Activated CD8-positive, alpha-beta memory T cell treated with anti-CD3 and anti-CD28 coated beads for 1 hour (primary cell): ENCODE measurements at places on chromosomes 4 and X.

- DNase-seq, result no peak
These were observed 104.5 kb upstream of the NAP1L5 start for GRCh38 chr4:88802138-88802537.

DNA sequence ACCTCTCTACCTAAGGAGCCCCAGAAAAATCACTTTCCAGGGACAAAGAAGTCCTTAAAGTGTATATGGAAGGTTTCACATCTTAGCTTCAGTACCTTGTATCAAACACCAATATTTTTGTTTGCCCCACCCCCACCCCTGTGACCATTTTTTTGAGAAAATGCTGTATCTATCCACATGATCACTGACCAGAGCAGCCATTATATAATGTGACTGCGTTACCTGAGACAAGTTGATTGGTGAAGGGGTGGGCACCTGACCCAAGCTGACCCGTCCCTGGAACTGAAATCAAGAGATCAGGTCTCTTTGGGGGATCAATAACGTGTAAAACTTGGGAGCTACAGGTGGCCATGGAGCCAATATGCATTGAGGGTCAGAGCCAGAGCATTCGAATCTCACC, 10.7 kb downstream of the TIFA start:
- DNase-seq, result no peak

- no peak for DNase-seq
These were observed 15.8 kb downstream of the MAOB start for GRCh38 chrX:43866423-43866822.

GRCh38 chr4:16730522-16731205, 167.8 kb downstream of the LDB2 start:
- DNase-seq, result no peak

DNA sequence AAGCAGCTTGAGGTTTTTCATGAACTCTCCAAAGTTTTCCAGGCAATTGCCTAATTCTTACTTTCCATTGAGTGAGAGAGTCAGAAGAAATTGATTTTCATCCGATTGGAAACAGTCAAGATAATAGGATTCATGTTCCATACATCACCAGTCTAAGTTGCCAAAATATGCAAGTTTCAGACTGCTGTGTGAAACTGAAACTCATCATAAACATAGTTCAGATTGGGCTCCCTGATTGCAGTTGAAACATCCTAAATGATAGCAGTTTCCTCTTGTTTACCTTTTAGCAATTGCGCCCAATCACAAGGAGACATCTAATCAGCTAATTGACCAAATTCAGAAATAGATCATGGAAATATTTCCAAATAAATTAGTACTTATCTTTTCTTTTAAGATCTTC, 56.8 kb downstream of the SPANXN4 start:
- no peak for DNase-seq

GRCh38 chrX:119753001-119753400, 5.4 kb upstream of the SOWAHD start:
- no peak for DNase-seq

DNA sequence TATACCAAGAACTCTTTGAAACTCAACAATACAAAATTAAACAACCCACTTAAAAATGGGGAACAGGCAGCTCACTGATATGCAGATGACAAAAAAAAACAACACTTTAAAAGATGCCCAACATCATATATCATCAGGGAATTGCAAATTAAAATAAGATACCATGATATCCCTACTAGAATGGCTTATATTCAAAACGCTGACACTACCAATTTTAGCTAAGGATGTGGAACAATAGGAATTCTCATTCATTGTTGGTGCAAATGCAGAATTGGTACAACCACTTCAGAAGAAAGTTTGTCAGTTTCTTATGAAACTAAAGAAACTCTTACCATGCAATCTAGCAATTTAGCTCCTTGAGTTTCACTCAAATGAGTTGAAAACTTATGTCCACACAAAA, 259.0 kb upstream of the HS3ST1 start:
- no peak for DNase-seq

DNA sequence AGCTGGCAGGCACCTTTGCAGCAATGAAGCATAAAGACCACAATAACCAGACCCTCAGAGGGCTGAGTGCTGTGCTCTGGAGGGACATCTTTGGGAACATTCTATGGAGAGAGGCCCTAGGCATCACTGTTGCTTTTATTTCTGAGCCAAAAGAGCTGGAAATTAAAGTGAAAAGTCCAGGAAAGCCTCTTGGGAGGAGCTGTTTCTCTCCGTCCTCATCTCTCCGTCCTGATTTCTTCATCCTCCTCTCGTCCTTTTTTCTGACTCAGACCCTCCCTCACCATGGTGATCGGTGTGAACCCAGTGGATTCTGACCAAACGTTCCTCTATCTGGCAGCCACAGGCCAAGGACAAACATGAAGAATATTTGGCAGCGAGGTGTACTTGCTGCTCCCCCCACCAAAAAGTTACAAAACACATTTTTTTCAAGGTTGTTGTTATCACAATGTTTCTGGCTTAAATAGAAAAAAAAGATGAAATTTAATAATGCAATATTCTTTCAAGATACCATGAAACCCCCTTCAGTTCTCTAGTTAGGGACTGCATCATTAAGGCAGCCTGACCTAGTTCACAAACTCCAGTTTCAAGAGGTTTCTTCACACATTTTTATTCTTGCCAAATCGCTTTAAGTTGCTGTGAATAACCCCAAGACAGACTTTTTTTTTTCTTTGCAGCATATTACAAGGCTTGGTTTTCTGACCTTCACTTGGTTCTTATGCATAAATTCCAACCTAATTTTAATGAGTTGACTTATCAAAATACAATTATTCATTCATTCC, 80.2 kb downstream of the SCD5 start:
- no peak for DNase-seq

GRCh38 chrX:13721371-13721770, 13.0 kb downstream of the TRAPPC2 start:
- DNase-seq, result no peak

- DNase-seq, result no peak
These were observed 14.9 kb upstream of the UGDH start for GRCh38 chr4:39541987-39542610.

DNA sequence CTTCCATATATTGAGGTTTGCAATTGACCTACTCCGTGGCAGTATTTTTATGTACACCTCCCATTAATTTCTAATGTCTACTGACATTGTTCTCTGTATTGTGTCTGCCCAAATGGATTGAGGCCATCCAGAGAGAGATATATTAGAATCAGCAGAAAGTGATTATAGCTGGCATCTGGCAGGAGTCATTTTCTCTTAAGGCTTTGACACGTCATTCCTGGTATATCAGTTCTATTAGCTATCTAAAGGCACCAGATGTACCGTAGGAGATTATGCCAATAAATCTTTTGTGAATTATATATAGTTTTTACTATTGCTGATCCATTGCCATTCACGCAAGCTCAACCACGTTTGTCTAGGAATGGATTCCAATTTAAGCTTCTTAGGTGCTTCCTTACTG, 1026.4 kb upstream of the IGFBP7 start:
- no peak for DNase-seq

GRCh38 chr4:47251348-47252135, 212.0 kb downstream of the COMMD8 start:
- DNase-seq, result no peak

GRCh38 chr4:67674098-67674497, 26.9 kb downstream of the UBA6 start:
- no peak for DNase-seq

DNA sequence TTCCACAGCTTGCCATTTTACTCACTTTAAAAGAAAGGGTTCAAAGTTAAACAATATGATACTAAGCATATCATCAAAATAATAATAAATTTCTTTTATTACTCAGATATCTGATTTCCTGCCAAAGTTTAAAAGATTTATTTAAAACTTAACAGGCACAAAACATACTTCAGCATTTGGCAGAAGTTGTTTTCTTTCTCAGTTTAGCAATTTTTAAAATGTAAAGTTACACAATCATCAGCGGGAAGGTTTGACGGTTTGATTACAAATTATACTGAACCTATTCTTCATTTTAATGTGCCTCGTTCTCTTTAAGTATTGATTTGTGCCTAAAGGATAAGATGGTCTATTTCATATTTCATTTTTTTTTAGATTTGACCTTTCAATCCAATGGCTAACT, 227.2 kb downstream of the APBB2 start:
- no peak for DNase-seq

DNA sequence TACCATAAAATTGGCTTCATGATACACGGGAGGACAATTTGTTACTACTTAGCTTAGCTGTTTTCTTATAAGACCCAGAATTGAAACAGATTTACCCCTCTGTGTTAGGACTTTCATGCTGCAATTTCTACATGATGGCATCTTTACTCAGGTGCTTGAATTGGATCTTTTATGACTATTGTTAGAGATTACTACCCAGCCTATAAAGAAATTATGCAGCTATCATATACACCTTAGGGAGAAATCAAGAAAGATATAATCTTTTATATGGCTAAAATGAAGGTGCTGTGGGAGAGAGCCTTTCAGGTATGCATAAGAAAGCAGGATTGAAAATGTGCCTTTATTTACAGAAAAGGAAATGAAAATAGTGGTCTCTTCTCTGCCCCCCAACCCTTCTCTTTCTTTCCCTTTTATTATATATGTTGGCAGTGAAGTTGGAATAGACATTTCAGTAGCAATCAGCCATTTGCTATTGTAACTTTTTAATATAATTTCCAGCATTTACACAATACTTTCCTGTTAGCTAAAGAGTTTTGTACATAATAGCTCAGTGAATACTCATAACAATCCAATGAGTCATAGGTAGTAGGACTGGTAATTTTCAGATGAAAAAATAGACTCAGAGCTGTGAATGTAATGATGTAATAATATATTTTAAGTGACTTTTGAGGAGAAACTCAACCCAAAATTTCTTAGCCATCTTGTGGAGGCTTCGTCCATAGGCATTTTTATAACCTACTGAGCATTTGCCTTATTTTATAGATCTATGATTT, 311.8 kb downstream of the ADGRL3 start:
- DNase-seq, result no peak

GRCh38 chr4:2419814-2420213, 1.1 kb downstream of the CFAP99 start:
- no peak for DNase-seq

DNA sequence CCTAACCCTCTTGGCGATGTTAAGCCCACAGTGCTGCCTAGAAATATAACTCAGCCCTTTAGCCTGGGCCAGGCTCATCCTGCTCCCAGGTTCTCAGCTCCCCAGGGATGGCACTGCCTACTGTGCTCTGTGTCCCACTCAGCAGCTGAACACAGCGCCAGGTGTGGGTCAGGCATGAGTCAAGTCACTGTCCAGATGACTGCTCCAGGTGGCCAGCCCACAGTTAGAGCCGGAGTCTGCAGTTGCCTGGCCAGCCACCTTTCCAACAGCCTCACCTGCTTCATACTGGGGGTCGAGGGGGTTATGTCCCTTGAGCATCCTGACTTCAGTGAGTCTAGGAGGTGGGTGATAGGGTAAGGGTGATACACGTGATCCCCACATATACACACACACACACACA, 48.4 kb downstream of the TBC1D14 start:
- DNase-seq, result no peak

- DNase-seq, result no peak
These were observed 151.3 kb downstream of the USP46 start for GRCh38 chr4:52507774-52508173.

DNA sequence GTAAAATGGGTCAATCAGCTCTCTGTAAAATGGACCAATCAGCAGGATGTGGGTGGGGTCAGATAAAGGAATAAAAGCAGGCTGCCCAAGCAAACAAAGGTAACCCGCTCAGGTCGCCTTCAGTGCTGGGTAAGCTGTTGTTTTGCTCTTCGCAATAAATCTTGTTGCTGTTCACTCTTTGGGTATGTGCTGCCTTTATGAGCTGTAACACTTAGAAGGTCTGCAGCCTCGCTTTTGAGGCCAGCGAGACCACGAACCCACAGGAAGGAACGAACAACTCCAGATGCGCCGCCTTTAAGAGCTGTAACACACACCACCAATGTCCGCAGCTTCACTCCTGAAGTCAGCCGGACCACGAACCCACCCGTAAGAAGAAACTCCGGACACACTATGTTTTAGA, 11.5 kb upstream of the CAMK2D start:
- DNase-seq, result no peak

GRCh38 chr4:73259571-73260090, 1.0 kb upstream of the ANKRD17 start:
- no peak for DNase-seq

DNA sequence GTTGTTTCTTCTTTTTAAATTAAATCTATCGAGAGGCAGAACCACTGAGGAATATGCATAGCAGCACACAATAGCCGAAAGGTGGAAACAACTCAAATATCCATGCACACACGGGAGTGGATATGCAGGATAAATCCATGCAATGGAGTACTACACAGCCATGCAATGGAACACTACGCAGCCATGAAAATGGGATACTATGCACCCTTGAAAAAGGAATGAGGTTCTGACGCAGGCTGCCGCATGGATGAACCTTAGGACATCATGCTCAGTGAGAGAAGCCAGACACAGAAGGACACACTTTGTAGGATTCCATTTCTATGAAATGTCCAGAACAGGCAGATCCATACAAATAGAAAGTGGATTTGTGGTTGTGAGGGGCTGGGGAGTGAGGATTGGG, 18.4 kb upstream of the P2RY8 start:
- no peak for DNase-seq

GRCh38 chr4:142858446-142858845, 12.3 kb upstream of the INPP4B start:
- no peak for DNase-seq

DNA sequence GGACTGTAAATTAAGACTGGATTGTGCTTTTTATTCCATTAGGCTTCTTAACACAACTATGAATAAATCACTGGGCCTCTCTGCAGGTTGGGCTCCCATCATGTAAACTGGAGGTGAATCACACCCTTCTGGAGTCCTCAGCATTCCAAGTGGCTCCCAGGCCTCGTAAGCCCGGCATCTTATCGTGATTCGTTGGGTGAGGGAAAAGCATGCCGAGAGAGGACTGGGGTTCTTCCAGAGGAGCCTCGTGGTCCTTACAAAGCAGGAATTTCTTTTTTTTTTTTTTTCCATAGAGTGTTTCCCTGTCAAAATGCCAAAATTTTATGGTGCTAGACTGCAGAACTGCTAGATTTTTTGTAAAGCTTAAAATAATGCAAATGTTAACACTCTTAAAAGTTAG, 20.0 kb downstream of the CLDN22 start:
- no peak for DNase-seq

DNA sequence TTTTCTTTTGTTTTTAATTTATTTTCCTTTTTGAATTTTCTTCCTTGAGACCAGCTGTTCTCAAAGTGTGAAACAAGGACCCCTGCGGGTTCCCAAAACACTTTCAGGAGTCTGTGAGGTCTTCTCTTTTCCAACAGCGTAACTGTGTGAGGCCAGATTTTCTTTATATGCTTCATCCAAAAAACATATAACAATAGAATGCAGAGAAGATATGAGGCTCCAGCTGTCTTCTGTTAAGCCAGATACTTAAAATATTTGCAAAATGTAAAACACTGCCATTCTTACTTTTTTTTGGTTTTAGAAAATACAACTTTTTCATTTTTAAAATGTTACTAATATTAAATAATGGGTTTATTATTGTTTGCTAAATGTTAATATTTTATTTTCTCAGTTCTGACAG, 27.8 kb downstream of the USP38 start:
- DNase-seq, result no peak

GRCh38 chr4:56305390-56305789, 81.9 kb downstream of the AASDH start:
- DNase-seq, result no peak

- no peak for DNase-seq
These were observed 211.0 kb downstream of the NWD2 start for GRCh38 chr4:37455301-37456131.
